ENCODE measurements at places on chromosomes 12 and 14.
A peak's percentile ranks its signal among the peaks of the same experiment; 100 is the strongest.

DNA sequence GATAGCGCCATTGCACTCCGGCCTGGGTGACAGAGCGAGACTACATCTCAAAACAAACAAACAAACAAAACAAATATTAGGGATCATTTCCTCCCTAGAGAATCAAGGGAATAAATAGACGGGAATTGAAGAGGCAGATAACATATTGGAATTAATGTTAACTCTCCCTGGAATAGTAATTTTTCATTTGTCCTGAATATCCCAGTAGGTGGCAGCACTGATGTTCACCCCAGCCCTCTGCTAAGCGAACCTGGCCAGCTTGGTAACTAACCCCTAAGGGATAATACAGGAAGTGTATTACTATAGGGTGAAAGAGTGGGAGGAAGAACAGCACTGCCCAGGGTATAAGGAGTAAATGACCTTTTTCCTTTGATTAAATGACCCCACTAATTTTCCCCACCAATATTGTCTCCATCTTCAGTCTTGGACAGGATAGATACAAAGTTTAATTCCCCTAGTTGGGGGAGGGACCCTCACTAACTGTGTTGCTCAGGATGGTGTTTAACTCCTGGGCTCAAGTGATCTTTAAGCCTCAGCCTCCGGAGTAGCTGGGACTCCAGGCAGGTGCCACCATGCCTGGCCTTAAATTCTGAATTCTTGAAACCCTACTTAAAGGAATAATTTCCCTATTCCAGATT is 40.5 kb downstream of the SLC2A14 start:
- peak; percentile 19 for DNase-seq

GRCh38 chr14:23544511-23545447 is 6.8 kb downstream of the ZFHX2 start:
- no peak for DNase-seq

GRCh38 chr14:95547272-95547625 is 12.4 kb downstream of the GLRX5 start:
- DNase-seq, result no peak

GRCh38 chr14:31945074-31945613 is 132.0 kb upstream of the ARHGAP5 start:
- DNase-seq, result no peak

- DNase-seq, result no peak
Measured at GRCh38 chr12:65956056-65956738, 131.9 kb downstream of the HMGA2 start.

Data from hematopoietic multipotent progenitor cell treated with erythropoietin and hydrocortisone succinate and interleukin-3 and kit ligand, for 17 days (in vitro differentiated cells).